Immature natural killer cell (primary cell): ENCODE measurements at places on chromosomes 6 and 20. TPM values are rescaled to one million over a fixed set of nuclear protein-coding genes. Genes with fewer than 3 reads are reported as not detected.

WFDC10B gene
- polyA plus RNA-seq: not detected

CDSN gene
- polyA plus RNA-seq: not detected

CPXM1 gene
- polyA plus RNA-seq: not detected

MAS1 gene
- not detected for polyA plus RNA-seq

ZBP1 gene
- 43.5 TPM for polyA plus RNA-seq

ADGRB3 gene
- polyA plus RNA-seq: not detected

OVOL2 gene
- polyA plus RNA-seq: not detected

ERVFRD-1 gene
- 0.09 TPM for polyA plus RNA-seq

IRAK1BP1 gene
- 0.69 TPM for polyA plus RNA-seq

GRCh38 chr6:4398791-4399190 lies 263.4 kb upstream of the ECI2 start:
- no peak overlapping the region for H3K27ac ChIP-seq
- no peak for DNase-seq
- peaks cover 2% of the 10 kb centered on the region for H3K27me3 ChIP-seq
- H3K4me3 ChIP-seq: no peak overlapping the region

DNA sequence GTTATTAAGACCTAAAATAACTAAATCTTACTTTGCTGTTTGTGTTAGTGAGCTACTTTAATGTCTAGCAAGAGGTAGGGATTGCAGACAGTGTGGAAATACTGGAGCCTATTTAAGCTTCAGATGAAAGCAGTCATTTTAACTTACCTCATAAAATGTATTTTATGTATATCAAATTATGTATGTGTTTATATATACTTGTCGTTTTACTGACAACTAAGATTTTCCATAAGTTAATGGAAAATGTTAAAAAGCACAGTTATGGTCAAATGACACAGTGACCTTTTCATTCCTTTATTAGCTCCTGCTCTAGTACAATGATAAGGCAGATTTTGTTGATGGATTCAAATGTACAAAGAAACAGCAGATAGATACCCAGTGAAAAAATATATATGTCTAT lies 34.6 kb downstream of the QKI start:
- H3K36me3 ChIP-seq: no peaks in the 10 kb centered on the region
- no peaks in the 10 kb centered on the region for H3K27me3 ChIP-seq
- no peak for DNase-seq
- no peak overlapping the region for H3K27ac ChIP-seq

GRCh38 chr6:132719736-132720448 lies 6.0 kb upstream of the VNN1 start:
- no peaks in the 10 kb centered on the region for H3K4me1 ChIP-seq
- no peak overlapping the region for H3K27ac ChIP-seq
- H3K4me3 ChIP-seq: no peak overlapping the region
- DNase-seq: no peak

- DNase-seq: no peak
- peak overlapping the region; percentile 74 for H3K4me3 ChIP-seq
- peaks cover 53% of the 10 kb centered on the region for H3K4me1 ChIP-seq
- H3K27ac ChIP-seq: peak overlapping the region; percentile 62
These were observed 11.0 kb upstream of the ARMC12 start for GRCh38 chr6:35725721-35726438.

DNA sequence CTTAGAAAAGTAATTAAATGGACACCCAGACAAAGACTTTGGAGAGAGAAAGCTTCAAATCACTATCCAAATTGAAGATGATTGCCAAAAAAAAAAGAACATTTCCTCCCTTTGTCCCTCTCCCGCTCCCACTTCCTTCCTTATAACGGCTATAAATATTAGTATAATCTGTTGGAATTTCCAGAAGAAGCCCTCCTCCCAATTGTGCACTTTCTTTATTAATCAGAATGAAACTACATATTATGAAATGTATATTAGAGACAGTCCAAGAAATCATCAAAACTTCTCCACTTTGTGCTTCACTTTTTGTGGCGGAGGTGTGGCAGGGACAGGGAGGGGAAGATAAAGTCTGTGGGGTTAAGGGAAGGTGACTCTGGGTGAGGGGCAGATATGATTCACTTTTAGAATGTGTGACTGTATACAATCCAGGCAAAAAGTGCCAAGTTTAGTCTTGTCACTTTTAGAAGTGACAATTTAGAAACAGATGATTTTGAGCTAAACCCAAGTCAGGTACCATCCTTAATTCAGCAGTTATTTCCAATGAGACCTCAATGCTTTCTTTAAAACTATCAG lies 195.0 kb upstream of the MARCKS start:
- no peak for DNase-seq
- H3K4me1 ChIP-seq: no peaks in the 10 kb centered on the region
- no peak overlapping the region for H3K27ac ChIP-seq

GRCh38 chr6:135921188-135921587 lies 69.7 kb downstream of the PDE7B start:
- H3K4me3 ChIP-seq: no peak overlapping the region
- H3K27me3 ChIP-seq: peaks cover 11% of the 10 kb centered on the region
- no peaks in the 10 kb centered on the region for H3K36me3 ChIP-seq
- no peak for DNase-seq
- H3K4me1 ChIP-seq: no peaks in the 10 kb centered on the region

- H3K4me3 ChIP-seq: no peak overlapping the region
- H3K36me3 ChIP-seq: no peaks in the 10 kb centered on the region
- DNase-seq: no peak
- H3K27ac ChIP-seq: no peak overlapping the region
- H3K4me1 ChIP-seq: peaks cover 5% of the 10 kb centered on the region
These were observed 2.6 kb upstream of the TFAP2C start for GRCh38 chr20:56626367-56627121.

- H3K27ac ChIP-seq: peak overlapping the region; percentile 60
- H3K27me3 ChIP-seq: peaks cover 9% of the 10 kb centered on the region
- DNase-seq: no peak
- no peak overlapping the region for H3K4me3 ChIP-seq
These were observed 36.8 kb upstream of the KCNB1 start for GRCh38 chr20:49519212-49519712.

DNA sequence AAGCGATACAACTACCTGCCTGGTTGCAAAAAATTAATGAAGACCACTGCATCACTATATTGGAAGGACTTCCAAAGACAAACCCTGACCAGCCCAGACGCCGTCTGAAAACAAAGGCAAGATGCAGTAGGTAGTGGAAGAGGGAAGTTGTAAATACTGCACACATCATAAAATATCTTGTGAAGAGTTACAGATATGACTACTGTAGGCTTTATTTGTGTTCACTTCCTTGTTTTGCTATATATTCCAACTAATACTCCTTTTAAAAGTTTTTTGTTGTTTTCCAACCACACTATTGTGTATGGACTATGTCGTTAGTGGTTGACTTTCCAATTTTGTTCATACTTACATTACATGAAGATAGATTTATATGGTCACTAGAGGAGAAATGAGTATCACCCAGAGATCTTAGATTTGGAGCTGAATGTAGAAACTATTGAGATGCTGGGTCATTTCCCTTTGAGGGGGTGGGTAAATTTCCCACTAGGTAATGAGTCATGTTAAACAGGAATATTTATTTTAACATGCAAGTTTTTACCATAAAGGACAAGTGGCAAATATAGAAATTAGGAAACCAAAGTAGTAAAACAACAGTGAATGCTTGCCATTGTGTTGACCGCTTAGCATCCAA lies 16.6 kb upstream of the TXLNB start:
- H3K36me3 ChIP-seq: no peaks in the 10 kb centered on the region
- peaks cover 1% of the 10 kb centered on the region for H3K27me3 ChIP-seq
- no peak overlapping the region for H3K4me3 ChIP-seq
- H3K27ac ChIP-seq: no peak overlapping the region
- no peaks in the 10 kb centered on the region for H3K4me1 ChIP-seq

- H3K4me3 ChIP-seq: no peak overlapping the region
- no peaks in the 10 kb centered on the region for H3K36me3 ChIP-seq
- H3K27ac ChIP-seq: no peak overlapping the region
- H3K27me3 ChIP-seq: peaks cover 3% of the 10 kb centered on the region
These were observed 5.5 kb upstream of the CHRNA4 start for GRCh38 chr20:63366390-63367365.

- no peak overlapping the region for H3K4me3 ChIP-seq
- peaks cover 4% of the 10 kb centered on the region for H3K4me1 ChIP-seq
- no peak overlapping the region for H3K27ac ChIP-seq
- peaks cover 29% of the 10 kb centered on the region for H3K27me3 ChIP-seq
These were observed 7.1 kb upstream of the TNFRSF6B start for GRCh38 chr20:63689046-63690002.

DNA sequence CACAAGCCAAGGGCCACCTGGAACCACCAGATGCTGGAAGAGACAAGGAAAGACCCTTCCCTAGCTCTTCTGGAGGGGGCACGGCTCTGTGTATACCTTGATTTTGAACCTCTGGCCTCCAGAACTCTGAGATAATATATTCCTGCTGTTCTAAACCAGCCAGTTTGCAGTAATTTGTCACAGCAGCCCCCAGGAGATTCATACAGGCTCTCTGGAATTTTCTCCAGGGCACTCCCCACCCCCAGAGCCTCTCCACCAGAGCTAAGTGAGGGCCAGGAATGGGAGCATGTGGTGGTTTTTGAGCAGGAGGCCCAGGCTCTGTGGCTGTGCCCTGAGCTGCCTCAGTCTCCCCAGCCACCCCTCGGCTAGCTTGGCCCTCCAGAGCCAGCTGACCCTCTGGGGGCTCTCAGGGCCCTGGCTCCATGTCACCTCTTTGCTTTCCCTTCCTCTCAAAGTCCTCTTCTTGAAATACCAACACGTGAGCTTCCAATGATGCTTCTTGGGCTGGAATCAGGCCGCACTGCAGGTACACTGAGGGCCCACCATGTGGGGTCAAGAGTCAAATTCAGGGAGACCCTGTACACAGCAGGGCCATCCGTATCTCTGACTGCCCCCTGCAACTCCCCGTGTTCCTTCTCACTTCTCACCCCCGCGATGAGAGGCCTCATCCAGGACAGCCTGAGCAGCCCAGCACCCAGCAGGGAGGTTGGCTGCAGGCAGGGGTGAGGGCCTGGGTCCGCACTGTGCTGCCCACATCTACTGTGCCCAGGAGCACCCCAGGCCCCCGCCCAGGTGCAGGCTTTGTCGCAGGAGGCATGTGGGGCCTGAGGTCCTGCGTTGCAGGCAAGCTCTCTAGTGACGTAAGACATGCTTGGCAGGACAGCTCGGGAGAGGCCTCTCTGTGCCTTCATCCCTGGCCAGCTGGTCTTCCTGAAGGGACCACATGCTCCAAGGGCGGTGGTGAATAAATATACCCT lies 155.5 kb downstream of the ANKRD60 start:
- no peak overlapping the region for H3K4me3 ChIP-seq
- H3K4me1 ChIP-seq: no peaks in the 10 kb centered on the region
- no peaks in the 10 kb centered on the region for H3K36me3 ChIP-seq
- peaks cover 8% of the 10 kb centered on the region for H3K27me3 ChIP-seq
- no peak for DNase-seq
- H3K27ac ChIP-seq: no peak overlapping the region

GRCh38 chr6:5679691-5680090 lies 327.0 kb downstream of the NRN1 start:
- H3K27me3 ChIP-seq: no peaks in the 10 kb centered on the region
- peak overlapping the region; percentile 67 for H3K4me3 ChIP-seq
- peaks cover 6% of the 10 kb centered on the region for H3K4me1 ChIP-seq
- peaks cover 6% of the 10 kb centered on the region for H3K36me3 ChIP-seq

GRCh38 chr20:16273812-16274555 lies 299.3 kb downstream of the KIF16B start:
- H3K27ac ChIP-seq: no peak overlapping the region
- H3K4me1 ChIP-seq: no peaks in the 10 kb centered on the region
- H3K27me3 ChIP-seq: peaks cover 2% of the 10 kb centered on the region
- H3K36me3 ChIP-seq: peaks cover 12% of the 10 kb centered on the region
- no peak overlapping the region for H3K4me3 ChIP-seq

- H3K27ac ChIP-seq: no peak overlapping the region
- DNase-seq: no peak
- H3K4me1 ChIP-seq: peaks cover 69% of the 10 kb centered on the region
- H3K36me3 ChIP-seq: peaks cover 31% of the 10 kb centered on the region
- H3K27me3 ChIP-seq: peaks cover 5% of the 10 kb centered on the region
- H3K4me3 ChIP-seq: no peak overlapping the region
These were observed 2.4 kb downstream of the EDEM2 start for GRCh38 chr20:35144694-35145093.
